ENCODE measurements at places on chromosomes 5 and 9.

DNA sequence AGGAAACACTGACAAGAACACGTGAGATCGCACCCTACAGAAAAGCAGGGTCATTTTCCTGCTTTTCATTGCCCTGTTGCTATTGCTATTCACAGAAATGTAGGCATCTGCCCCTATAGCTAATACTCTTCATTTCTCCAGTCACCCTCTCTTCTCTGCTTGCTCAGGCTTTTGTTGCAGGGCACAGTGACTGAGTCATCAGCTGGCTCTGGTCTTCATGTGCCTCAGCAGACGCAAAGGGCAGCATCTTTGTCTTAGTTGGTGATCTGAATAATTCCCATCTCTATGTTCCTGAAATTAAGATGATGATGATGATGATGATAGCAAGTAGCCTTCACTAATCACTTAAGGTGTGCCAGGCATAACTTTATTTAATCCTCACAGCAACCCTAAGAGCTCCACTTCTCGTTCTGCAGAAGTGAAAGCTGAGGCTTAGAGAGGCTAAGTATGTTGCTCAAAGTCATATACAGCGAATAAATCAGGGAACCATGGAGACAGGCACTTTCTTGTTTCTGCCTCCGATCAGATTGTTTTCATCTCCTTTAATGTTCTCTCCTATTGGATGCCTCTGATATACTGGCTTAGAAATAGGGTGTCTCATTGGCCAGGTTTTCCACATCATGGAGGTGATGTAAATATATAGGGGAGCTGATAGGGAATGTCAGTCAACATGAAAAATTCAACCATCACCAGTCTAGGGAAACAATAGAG is 133.0 kb upstream of the STK32A start:
- DNase-seq, result no peak

DNA sequence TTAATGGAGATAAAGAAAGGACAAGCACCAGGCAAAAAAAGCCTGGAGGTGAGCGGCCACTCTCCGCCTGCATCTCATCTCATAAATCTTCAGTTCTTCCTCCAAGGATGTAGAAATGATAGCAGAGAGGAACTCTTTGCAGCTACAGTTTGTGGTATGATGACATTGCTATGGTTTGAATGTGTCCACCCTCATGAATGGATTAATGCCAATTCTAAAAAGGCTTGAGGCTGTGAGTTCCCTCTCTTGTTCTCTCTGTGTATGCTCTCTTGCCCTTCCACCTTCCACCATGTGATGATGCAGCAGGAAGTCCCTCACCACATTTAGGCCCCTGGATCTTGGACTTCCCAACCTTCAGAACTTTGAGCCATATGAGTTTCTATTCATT is 126.4 kb downstream of the SPOCK1 start:
- no peak for DNase-seq

- DNase-seq, result no peak
These were observed 25.3 kb downstream of the STXBP1 start for GRCh38 chr9:127637322-127637847.

DNA sequence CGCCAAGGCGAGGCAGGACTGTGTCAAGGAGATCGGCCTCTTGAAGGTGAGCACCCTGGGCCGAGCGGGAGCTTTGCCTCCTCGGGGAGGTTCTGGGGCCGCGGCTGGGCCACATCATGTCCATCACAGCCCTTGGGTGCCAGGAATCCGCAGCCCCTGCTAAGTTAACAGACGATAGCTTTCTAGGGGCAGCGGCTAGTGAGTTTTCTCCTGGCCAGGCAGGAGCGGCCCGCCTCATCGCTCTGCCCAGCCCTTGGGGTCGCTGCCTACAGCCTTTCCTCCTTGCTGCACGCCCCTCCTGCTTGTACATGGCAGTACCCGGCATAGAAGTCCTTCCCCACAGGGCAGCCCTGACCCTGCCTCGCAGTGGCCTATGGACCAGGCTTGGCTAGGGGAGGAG is 56.2 kb downstream of the NEK6 start:
- no peak for DNase-seq

DNA sequence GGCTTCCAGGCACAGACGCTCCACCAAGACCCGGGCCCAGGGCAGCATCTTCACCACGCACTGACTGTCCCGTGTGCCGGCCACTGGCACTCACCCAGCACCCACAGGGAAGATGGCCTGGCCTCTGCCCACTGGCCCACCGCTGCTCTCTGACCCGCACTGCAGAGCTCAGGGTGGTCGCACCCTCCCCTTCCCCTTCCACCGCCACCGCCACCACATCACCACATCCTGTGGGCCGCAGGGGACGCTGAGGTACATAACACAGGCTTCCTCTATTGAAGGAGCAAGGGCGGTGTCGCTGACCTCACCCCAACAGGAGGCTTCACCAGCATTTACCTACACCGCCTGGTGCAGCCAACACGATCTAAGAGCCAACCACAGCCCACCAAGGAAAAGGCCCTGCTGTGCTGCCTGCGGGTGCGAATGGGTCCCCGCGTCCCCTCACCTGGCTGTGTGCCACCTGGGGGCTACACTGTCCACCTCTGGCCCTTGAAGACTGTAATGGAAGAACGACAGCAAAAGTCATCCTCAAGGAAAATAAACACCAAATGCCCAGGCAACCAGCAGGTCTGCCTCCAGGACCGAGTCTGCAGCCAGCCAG is 101.8 kb downstream of the CAMSAP1 start:
- DNase-seq, result no peak

Data from WERI-Rb-1 (cell line).